NCI-H1694 (cell line): ENCODE measurements at places on chromosomes 6 and 20.
A peak's percentile ranks its signal among the peaks of the same experiment; 100 is the strongest.

DNA sequence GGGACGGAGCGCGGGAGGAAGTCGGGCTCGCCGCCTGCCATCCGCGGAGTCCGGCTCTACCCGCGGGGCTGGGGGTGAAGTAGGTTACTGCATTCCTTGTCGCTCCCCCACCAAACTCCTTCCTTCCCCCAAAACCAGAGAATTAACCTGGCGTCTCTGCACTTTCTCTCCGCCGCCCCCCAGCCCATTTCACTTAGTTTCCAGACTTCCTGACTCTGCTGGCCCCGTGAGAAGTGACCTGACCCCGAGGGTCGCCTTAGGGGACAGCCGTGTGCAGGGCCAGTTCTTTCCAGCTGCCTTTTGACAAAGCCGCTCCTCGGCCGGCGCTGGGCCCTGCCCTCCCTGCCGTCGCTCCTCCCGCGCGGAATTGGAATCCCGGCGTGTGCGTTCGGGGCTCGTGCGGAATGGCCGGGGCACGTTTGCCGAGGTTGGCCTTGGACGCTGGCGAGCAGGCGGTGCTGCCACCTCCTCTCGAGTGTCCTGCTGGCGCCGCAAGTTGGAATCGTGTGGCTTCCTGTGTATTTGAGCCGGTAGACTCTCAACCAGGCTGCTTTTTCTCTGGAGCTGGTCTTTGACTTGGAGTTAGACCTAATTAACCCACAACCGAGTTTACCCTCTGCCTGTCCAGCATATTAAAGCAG lies 650 bp downstream of the DCBLD1 start:
- no peak for DNase-seq

- DNase-seq, result peak; percentile 9
These were observed 51.0 kb upstream of the TFAP2A start for GRCh38 chr6:10465629-10466499.

GRCh38 chr6:122069932-122070331 lies 329.5 kb upstream of the HSF2 start:
- DNase-seq, result no peak

DNA sequence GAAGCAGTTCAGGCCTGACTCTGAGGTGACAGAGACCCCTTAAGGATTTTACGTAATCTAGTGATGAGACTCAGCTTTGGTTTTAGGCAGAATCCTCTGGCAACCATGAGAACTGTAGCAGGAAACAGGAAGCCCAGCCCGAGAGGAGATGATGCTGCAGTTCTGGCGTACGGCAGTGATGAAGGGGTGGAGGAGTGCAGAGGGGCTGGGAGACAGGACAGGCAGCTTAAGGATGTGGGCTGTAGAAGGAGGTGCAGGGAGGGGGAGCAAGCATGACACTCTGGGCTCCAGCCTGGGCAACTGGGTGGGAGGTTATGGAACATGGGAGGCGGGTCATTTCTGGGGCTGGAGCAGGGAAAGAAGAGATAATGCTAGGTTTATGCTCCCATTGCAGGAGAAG lies 67.1 kb downstream of the LRFN2 start:
- no peak for DNase-seq

DNA sequence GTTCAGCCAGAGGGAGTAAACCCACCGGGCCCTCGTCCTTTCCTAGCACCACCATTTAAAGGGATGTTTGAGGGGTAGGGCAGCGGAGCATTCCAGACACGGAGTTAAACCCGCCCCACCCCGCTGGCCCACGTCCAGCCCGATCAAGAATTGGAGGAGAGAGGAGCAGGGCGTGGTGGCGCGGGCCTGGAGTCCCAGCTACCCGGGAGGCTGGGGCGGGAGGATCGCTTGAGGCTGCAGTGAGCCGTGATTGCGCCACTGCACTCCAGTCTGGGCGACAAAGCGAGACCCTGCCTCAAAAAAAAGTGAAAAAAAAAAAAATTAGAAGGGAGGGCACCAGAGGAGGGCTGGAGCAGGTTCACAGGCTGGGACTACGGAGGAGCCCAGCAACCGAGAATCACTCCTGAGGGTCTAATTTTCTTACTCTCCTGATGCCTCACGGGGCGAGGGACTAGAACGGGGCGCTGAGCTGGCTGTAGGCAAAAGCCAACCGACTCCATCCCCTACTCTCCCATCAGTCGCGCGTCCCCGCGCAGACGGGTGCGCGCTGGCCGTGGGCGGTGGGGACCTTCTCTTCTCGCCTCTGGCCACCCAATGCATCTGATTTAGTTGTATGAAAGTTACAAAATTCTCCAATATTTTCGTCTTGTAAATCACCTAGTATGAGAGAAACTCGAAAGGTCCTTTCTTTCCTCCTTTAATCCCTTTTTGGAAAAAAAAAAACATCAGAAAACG lies 6.1 kb upstream of the HSPA1B start:
- DNase-seq, result no peak

DNA sequence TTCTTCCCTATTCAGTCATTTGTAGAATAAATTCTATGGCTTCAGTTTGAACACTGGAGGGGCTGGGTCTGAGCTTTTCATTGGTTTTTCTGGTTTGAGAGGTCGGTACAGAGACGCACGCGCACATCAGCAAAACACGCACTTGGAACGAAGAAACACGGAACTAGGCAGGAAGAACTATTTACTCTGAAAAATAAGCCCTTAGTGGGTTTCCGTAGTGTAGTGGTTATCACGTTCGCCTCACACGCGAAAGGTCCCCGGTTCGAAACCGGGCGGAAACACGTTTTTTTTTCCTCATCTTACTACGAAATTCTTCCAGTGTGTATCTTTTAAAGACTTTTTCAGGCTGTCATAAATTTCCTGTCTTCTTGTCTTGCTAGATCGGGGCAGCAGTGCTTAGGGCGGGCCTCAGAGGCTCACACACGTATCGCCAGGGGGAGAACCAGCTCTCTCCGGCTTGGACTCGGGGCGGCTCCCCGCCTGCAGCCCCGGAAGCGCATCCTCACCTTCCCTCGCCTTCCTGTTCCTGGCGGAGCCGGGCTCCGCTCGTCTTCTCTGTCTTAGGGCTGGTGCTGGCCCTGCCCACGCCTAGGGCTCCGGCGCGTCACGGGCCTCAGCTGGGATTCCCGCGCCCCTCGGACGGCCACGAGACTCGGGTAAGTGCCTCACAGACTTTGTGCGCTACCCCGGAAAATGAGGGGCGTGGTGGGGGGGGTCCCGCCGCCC lies at the start of gene HMGN4:
TSS of gene HMGN4 (plus strand) at position 521 of the 726 bp plus-strand sequence. CDS start 6,841 bp downstream, outside the sequence.
- peak; percentile 85 for DNase-seq

DNA sequence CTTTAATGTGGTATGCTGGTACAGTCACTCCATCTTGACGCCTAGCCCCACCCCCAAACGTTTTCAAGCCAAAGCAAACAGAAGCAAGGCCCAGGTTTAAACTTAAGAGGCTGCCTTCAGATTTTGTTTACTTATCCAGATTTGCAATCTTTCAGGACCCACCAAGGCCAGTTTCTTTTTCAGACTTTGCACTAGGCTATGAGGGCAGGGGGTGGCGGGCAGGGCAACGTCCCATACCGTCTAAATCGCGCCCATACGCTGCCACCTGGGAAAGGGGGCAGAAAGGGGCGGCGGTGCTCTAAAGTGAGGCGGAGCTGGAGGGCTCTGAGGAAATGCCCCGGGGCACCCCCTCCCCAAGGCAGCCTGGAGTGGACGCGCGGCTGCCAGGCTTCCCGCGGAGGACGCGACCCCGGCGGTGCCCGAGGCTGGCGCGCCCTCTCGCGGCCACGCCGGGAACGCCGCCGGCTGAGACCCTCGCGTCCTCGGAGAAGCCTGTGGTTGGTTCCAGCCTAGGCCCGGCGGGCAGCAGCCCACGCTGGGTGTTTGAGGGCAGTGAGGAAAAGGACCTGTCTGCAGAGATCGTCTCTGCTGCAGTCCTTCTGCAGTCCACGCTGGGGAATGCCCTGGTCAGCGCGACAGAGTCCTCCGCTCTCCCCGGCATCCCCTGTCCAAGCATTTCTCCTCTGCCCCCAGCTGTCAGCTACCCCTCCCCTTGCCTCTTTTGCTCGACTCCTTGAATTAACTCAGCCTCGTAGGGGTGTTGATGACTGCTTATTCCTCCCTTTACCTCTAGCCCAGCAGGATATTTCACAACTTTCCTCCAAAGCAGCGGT lies 129.2 kb upstream of the PRND start:
- DNase-seq, result no peak

GRCh38 chr20:52454660-52455059 lies 263.1 kb upstream of the ZFP64 start:
- DNase-seq, result no peak

DNA sequence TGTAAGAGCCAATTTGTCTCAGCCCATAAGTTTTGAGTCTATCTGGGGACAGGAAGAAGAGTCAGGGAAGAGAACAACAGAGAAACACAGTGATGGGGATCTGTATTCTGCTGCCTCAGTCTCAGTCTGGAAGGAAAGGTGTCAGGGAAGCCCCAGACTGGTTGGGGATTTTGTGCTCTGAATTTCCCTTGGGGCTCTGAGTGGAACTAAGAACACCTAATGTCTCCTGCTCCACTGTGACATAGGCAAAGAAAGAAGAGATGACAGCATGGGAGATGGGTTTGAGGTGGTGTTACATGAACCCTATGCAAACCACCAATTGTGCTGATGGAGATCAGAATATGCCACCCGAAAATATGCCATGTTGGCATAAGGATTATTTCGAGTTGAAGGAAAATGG lies 139.5 kb upstream of the MYLIP start:
- DNase-seq, result no peak

DNA sequence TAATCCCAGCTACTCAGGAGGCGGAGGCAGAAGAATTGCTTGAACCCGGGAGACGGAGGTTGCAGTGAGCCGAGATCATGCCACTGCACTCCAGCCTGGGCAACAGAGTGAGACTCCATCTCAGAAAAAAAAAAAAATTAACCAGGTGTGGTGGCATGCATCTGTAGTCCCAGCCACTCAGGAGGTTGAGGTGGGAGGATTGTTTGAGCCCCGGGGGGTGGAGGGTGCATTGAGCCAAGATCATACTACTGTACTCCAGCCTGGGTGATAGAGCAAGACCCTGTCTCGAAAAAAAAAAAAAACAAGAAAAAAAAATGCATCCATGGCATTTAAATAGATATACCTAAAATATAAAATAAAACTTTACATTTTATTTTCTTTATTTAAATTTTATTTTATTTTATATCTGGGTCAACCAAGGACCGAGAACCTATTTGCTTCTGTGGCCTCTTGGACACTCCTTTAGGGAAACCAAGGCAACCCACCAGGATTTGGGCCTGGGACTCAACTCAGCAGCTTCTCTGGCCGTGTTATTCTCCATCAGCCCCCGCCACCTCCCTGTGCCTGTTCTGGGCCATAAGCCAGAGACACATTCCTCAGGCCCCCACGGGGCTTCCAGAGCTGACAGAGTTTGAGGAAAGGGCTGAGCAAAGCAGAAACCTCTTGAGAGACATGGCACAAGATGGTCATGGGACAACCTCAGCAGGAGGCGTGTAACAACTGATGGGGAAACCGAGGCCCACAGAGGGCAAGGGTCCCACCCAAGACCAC lies 6.2 kb downstream of the SNTA1 start:
- no peak for DNase-seq

GRCh38 chr20:43389211-43389610 lies 68.5 kb upstream of the SRSF6 start:
- no peak for DNase-seq

DNA sequence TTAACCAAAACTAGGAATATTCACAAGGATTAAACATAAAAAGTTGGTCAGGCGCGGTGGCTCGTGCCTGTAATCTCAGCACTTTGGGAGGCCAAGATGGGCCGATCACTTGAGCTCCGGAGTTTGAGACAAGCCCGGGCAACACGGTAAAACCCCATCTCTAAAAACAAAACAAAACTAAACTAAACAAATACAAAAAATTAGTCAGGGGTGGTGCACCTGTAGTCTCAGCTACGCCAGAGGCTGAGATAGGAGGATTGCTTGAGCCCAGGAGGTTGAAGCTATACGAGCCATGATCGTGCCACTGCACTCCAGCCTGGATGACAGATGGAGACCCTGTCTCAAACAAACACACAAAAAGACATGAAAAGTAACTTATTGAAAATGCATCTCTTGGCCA lies 3.2 kb downstream of the PSORS1C2 start:
- DNase-seq, result no peak

- no peak for DNase-seq
These were observed 99.2 kb downstream of the SLC22A3 start for GRCh38 chr6:160447350-160447749.

GRCh38 chr6:155755452-155755851 lies 299.8 kb upstream of the NOX3 start:
- no peak for DNase-seq
